ENCODE measurements at places on chromosomes 3 and 15. TPM values are rescaled to one million over a fixed set of nuclear protein-coding genes. Genes with fewer than 3 reads are reported as not detected.
A peak's percentile ranks its signal among the peaks of the same experiment; 100 is the strongest.

GRCh38 chr15:58631319-58631718 is 118.2 kb downstream of the ADAM10 start:
- no peaks in the 10 kb centered on the region for H3K27me3 ChIP-seq
- H3K27ac ChIP-seq: no peak overlapping the region
- no peak for DNase-seq
- no peak overlapping the region for H3K4me3 ChIP-seq
- peaks cover 14% of the 10 kb centered on the region for H3K36me3 ChIP-seq

GRCh38 chr15:25832158-25832557 is 31.0 kb downstream of the ATP10A start:
- peak overlapping the region; percentile 92 for H3K27ac ChIP-seq
- no peak for DNase-seq
- no peaks in the 10 kb centered on the region for H3K36me3 ChIP-seq
- peaks cover 40% of the 10 kb centered on the region for H3K4me1 ChIP-seq
- H3K27me3 ChIP-seq: no peaks in the 10 kb centered on the region
- no peak overlapping the region for H3K4me3 ChIP-seq

- no peaks in the 10 kb centered on the region for H3K36me3 ChIP-seq
- H3K4me1 ChIP-seq: peaks cover 21% of the 10 kb centered on the region
- peak within 1 kb of the TSS; percentile 70 for H3K27ac ChIP-seq
- H3K4me3 ChIP-seq: peak within 1 kb of the TSS; percentile 58
Measured at GRCh38 chr3:160449636-160450598, at the start of gene TRIM59. Gene TRIM59 (minus strand): TSS chr3:160449786. CDS start chr3:160439183, 10,603 bp downstream.

- peaks cover 79% of the 10 kb centered on the region for H3K4me1 ChIP-seq
- no peaks in the 10 kb centered on the region for H3K36me3 ChIP-seq
- peak overlapping the region; percentile 84 for H3K27ac ChIP-seq
- no peak for DNase-seq
- no peak overlapping the region for H3K4me3 ChIP-seq
- H3K27me3 ChIP-seq: no peaks in the 10 kb centered on the region
Measured at GRCh38 chr3:123351501-123351900, 97.4 kb downstream of the ADCY5 start.

Gene LYZL4
- not detected for total RNA-seq

GRCh38 chr15:63043335-63044076 is 959 bp downstream of the TPM1 start:
- peaks cover 12% of the 10 kb centered on the region for H3K4me1 ChIP-seq
- H3K27ac ChIP-seq: peak overlapping the region; percentile 97
- peaks cover 26% of the 10 kb centered on the region for H3K36me3 ChIP-seq
- peaks cover 10% of the 10 kb centered on the region for H3K27me3 ChIP-seq
- peak overlapping the region; percentile 86 for H3K4me3 ChIP-seq

Gene EOMES
- total RNA-seq: not detected

GRCh38 chr3:185207931-185208746 is 45.7 kb downstream of the EHHADH start:
- no peak for DNase-seq
- H3K4me3 ChIP-seq: no peak overlapping the region
- peaks cover 8% of the 10 kb centered on the region for H3K36me3 ChIP-seq
- H3K4me1 ChIP-seq: no peaks in the 10 kb centered on the region
- no peak overlapping the region for H3K27ac ChIP-seq

Gene TRPC1
- total RNA-seq: 21.3 TPM

Gene SCN11A
- 0.99 TPM for total RNA-seq

GRCh38 chr3:14132120-14132519 is 7.3 kb downstream of the TMEM43 start:
- peaks cover 10% of the 10 kb centered on the region for H3K4me1 ChIP-seq
- no peak overlapping the region for H3K4me3 ChIP-seq
- DNase-seq: no peak
- no peak overlapping the region for H3K27ac ChIP-seq
- H3K27me3 ChIP-seq: no peaks in the 10 kb centered on the region
- peaks cover 98% of the 10 kb centered on the region for H3K36me3 ChIP-seq

- no peak overlapping the region for H3K4me3 ChIP-seq
- DNase-seq: no peak
- H3K36me3 ChIP-seq: no peaks in the 10 kb centered on the region
- no peaks in the 10 kb centered on the region for H3K27me3 ChIP-seq
- H3K4me1 ChIP-seq: peaks cover 8% of the 10 kb centered on the region
Measured at GRCh38 chr3:189340680-189341460, 169.1 kb downstream of the TPRG1 start.

DNA sequence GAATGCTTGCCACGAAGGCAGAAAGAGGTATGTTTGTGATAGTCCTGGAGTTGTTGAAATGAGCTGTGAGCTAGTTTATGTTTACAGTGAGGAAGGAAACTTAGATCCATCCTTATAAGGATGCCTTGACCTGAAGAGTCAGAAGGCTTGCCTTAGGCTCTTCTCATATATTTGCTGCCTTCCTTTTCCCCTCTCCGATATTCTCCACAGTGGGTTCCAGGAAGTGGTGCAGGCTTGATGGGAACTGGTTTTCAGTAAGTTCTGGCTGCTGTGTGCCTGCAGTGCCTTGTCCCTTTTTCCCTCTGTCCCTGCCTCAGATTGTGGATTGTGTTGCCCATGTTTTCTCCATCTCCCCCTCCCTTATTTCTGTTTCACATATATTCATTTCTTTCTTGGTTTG is 287.3 kb upstream of the UBE2E1 start:
- H3K27me3 ChIP-seq: no peaks in the 10 kb centered on the region
- no peaks in the 10 kb centered on the region for H3K36me3 ChIP-seq
- peaks cover 14% of the 10 kb centered on the region for H3K4me1 ChIP-seq
- no peak for DNase-seq
- H3K4me3 ChIP-seq: no peak overlapping the region
- no peak overlapping the region for H3K27ac ChIP-seq

Gene CGNL1
- total RNA-seq: 16.2 TPM

Gene LRRIQ4
- not detected for total RNA-seq

DNA sequence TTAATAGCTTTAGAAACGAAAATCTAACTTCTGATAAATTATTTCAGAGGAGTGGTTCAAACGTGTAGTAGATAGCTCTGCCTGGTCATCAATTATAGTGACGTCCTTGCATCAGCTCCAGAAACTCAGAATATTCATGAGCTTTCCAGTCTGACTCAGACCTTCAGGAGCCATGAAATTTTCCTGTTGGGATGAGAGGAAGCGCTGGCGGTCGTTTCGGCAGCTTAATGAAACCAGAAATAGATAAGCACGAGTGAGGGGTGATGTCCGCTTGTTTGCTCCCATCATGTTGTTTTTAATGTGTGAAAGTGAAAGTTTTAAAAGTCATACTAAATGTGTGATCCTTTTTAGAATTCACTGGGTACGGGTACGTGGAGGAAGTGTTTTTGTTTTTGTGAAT is 141.1 kb downstream of the PGPEP1L start:
- DNase-seq: no peak
- peak overlapping the region; percentile 53 for H3K4me3 ChIP-seq
- peak overlapping the region; percentile 73 for H3K27ac ChIP-seq
- peaks cover 34% of the 10 kb centered on the region for H3K4me1 ChIP-seq
- H3K36me3 ChIP-seq: no peaks in the 10 kb centered on the region

GRCh38 chr15:47609693-47610092 is 107.6 kb upstream of the SEMA6D start:
- no peak for DNase-seq
- no peaks in the 10 kb centered on the region for H3K27me3 ChIP-seq
- no peak overlapping the region for H3K27ac ChIP-seq
- H3K4me3 ChIP-seq: no peak overlapping the region
- peaks cover 9% of the 10 kb centered on the region for H3K4me1 ChIP-seq

Gene SLC9A9
- total RNA-seq: 14.2 TPM

Gene GOLGA6A
- not detected for total RNA-seq

Data from esophagus muscularis mucosa (tissue), 4 donors.